ENCODE measurements at places on chromosomes 1 and 21.

GRCh38 chr1:9326596-9326995 is 33.9 kb downstream of the SPSB1 start:
- no peak for DNase-seq

DNA sequence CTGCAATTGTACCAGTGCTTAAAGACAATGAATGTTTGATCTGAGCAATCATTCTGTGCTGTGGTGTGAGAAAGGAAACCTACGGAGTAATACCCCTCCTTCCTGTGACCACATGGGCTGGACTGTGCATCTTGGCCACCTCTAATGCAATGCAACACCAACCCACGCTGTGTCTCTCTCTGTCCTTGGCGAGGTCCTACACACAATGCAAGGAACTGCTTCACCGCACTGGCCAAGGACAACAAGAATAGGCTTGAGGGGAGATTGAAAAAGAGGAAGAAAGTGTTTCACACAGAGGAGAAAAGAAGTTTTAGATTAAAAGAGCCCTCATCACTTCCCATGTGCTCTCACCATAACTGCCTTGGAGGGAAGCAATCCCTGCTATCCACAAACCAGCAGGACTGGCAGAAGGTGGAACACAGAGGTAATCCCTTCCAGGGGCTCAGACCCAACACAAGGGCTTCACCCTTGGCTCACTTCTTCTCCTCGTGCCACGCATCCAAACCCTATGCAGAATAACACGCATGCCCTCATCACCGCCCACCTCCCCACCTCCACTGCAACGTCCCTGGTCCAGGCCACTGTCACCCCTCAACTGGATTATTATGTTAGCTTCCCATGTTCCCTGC is 112.5 kb upstream of the ERG start:
- no peak for DNase-seq

DNA sequence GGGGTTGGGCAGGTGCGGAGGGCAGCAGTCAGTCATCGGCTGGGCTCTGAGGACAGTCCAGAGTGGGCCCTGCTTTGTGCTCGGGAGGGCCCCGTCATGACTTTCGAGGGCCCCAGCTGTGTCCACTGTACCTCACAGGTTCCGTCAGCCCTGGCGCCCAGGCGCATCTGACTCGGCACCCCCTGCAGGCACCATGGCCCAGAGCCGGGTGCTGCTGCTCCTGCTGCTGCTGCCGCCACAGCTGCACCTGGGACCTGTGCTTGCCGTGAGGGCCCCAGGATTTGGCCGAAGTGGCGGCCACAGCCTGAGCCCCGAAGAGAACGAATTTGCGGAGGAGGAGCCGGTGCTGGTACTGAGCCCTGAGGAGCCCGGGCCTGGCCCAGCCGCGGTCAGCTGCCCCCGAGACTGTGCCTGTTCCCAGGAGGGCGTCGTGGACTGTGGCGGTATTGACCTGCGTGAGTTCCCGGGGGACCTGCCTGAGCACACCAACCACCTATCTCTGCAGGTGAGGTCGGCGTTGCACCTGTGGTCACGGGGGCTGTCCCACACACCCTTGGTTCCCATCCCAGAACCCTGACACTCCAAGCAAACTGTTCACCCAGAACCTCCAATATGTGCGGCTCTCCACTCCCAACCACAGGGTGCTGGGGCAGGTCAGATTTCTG is 7.8 kb downstream of the PODN start:
- DNase-seq: no peak

GRCh38 chr1:155884031-155884960 is 24.9 kb downstream of the SYT11 start:
- no peak for DNase-seq

GRCh38 chr1:14699620-14700019 is 101.1 kb downstream of the KAZN start:
- DNase-seq: no peak

- peak; percentile 4 for DNase-seq
Measured at GRCh38 chr1:905811-906599, 17.7 kb upstream of the SAMD11 start.

DNA sequence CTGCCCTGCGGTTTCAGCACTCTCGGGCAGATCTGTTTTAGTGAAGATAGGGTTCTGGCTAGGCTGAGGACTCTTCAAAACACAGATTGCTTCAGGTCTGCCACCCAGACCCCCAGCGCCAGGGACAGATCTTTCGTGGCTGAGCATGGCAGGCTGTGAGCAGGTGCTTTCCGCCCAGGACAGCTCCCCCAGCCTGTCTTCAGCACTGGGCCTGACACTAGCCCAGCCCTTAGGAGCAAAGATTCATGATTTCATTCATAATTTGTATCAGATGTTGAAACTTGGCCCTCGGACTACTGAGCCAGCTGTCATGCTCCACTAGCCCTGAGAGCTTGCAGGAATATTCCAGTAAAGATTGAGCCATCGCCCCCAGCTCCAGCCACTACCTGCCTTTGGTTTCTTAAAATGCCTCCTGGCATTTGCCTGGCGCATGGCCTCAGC is 5.9 kb downstream of the ADPRS start:
- no peak for DNase-seq

- DNase-seq: no peak
Measured at GRCh38 chr1:83559129-83559840, 439.6 kb downstream of the TTLL7 start.

All from GM06990 (cell line).